ENCODE measurements at places on chromosomes 5 and 9.

DNA sequence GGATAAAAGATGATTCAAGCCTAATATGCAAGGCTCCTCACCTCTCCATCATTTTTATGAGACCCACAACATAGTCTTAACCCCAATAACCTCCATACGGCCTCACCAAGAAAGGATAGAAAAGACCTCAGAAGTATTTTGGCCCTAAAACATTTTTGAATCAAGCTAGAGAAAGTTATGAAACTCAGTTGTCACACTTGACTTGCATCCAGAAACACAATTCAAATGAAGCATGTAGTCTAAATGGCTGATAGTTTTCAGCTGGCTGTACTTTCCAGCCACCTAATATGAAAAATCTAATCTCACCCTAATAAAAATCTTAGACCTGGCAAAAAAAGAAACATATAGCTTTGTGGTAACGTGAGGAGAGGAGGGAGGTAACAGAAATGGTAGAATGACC is 116.1 kb downstream of the ARL15 start:
- no peak for DNase-seq

DNA sequence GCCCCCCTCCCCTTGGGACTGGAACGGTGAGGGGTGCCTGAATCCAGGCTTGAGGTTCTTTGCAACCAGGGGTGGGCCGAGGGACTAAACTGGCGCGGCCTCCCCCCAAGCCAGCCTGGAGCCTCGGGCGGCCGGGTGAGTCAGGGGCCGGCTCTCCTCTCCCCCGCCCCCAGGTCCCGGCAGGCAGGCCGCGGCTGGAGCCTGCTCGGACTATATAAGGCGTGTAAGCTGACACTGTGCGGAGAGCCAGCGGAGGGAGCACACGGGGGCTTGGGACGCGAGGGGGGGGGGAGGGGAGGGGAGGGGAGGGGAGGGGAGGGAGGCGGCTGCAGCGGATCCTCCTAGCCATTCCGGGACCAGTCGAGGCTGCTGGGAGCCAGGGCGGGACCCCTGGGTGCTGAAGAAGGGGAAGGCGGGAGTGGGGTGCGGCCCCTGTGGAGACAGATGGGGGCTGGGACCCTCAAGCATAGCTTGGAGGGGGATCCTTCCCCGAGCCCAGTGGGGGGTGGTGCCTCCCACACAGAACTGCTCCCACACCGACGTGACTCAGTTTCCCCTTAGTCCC is 595 bp downstream of the PDLIM7 start:
- no peak for DNase-seq

GRCh38 chr9:131333771-131334628 is 44.5 kb downstream of the PLPP7 start:
- no peak for DNase-seq

- DNase-seq = peak; percentile 24
Measured at GRCh38 chr9:21670374-21670773, 132.1 kb upstream of the MTAP start.

GRCh38 chr9:86843206-86843605 is 104.1 kb downstream of the GAS1 start:
- DNase-seq = no peak

DNA sequence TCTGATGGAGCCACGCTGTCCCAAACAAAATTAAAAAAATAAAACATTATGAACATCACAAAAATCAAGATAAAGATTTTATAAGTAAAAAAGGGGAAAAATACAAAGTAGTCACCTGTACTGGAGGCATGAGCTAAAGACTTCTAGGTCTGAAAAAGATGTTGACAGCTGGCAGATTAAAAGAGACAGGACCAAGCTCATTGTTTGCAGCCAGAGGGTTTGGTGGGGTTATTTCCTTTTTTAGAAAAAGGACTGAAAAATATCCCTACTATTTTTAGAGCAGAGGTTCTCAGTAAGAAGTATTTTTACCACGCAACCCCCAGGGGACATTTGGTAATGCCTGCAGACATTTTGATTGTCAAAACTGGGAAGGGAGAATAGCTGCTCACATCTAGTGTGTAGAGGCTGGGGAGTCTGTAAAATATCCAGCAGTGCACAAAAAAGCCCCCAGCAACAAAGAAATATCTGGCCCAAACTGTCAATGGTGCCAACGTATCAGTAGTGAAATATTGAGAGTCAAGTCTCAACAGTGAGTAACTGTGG is 353.4 kb downstream of the TLE1 start:
- no peak for DNase-seq

DNA sequence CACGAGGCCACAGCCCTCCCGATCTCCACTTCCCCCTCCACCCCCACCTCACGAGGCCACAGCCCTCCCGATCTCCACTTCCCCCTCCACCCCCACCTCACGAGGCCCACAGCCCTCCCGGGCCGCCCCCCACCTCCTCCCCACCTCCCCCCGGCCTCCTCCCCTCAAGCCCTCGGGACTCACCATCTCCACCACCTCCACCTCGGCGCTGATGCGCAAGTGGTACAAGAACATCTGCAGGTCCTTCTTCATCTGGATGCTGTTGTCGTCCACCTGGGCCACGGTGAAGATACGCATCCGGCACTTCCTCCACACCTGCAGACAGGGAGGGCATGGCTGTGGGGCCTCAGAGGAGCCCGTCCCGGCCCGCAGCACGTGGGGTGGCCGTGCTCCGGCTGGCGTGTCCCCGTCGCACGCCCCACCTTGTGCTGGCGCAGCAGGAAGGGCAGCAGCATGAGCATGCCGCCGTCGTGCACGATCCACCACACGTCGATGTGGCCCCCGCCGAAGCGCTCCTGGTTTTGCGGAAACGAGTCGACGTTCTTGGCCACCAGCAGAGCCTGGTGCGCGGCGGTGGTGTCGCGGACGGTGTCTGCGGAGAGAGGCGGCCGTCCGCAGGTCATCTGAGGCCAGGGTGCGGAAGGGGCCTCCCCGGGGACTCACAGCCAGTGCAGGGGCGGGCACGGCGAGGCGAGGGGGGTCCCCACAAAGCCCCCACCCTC is 48.0 kb downstream of the SLC12A7 start:
- no peak for DNase-seq

DNA sequence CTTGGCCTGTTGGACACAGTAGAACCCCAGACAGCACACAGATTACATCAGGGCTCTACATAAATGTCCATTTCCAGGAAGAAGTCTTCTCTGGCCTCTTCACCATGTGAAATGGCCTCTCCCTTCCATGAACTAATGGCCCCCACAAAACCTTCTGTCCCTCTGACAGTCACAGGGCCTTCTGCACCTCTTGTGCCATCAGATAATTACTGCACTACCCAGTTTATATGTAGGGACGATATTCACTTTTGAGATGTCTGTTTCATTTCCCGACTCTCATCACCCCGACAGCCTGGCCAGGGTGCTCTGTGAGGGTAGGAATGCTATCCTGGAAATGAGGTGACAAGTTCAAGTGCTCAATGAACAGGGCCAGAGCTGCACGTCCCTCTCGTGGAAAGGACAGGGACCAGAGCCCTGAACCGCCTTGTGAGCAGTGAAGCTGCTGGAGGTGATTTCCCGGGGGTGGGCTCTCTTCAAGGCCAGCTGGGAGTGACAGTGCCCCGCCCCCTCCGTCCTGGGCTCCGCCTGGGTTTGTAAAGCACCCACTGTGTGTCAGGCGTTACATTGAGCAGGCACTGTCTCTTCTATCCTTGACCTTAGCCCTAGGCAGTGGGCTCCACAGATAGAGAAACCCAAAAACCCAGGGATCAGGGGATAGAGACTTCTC is 3.0 kb upstream of the FAM78A start:
- no peak for DNase-seq

GRCh38 chr5:5128766-5129165 is 11.4 kb upstream of the ADAMTS16 start:
- no peak for DNase-seq

GRCh38 chr5:54743997-54744788 is 226.6 kb downstream of the SNX18 start:
- DNase-seq = peak; percentile 69

GRCh38 chr5:120306303-120306702 is 157.8 kb upstream of the PRR16 start:
- no peak for DNase-seq

DNA sequence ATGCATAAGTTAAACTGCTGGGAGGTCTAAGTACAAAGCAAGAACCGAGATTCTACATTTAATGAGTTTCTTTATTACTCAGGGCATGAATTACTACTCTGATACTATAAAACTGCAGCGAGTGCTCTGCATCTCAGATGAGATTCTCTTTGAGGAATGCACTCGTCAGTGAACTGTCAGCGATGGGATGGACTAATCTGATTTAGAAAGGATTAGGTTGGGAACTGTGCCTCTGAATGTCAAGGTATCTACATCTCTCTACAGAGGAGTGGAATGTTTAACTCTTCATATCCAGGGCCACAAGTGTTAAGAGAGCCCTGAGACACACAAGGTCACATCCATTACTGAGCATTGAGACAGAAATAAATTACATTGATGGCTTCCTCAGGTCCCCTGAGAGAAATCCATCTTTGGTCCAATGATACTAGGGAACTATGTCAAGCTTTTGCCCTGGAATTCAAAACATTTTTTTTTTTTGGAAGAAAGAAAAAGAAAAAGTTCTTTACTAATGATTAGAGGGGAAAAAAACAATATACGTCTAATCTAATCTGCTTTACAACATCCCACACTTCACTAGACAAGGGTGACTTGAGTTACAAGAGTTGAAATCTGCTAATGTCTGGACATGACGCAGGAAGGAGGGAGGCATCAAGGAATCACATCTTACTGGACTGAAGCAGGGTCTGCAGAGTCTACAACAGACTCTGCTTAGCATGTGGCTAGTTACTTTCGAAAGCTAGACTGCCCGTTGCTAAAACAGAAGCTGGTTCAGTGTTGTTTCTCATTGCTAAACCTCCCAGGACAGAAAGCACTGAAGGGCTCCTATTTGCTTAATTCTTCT is 270.0 kb upstream of the TLE4 start:
- no peak for DNase-seq

GRCh38 chr9:21993893-21994555 is at the start of gene CDKN2A:
Gene CDKN2A (minus strand): TSS chr9:21994392.
- DNase-seq = peak; percentile 56

DNA sequence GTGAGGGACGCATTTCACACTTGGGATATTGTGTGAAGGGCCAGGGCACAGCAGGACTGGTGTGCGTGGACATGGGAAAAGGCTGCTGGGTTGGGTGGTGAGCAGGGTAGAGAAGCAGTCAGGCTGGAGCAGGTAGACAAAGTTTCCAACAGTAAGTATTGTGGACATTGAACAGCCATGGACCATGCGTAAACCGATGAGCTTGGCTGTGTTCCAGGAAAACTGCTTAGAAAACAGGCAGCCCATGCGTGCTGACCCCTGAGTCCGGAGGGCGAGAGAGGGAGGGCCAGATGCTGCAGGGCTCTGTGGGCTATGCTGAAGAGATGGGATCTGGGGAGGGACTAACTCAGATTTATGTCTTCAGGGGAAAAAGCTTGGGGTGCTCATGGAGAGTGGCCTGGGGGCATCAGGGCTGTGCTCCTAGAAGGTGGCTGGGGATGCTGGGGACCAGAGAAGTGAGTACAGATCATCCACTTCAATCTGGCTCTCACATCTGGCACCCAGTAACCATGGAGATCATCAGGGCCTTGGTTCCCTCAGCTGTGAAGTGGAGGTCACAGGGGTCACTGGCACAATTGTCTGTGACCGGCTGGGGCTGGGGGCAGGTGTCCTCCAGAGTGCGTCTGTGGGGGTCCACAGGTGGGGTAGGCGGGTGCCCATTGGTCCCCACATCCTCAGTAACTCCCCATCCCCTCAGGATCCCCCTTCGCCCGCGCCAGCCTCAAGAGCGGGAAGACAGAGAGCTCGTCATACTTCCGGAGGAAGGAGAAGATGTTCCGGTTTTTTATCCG is 93.3 kb downstream of the CACNA1B start:
- DNase-seq = no peak

- no peak for DNase-seq
Measured at GRCh38 chr9:35105571-35106342, 2.8 kb upstream of the STOML2 start.

DNA sequence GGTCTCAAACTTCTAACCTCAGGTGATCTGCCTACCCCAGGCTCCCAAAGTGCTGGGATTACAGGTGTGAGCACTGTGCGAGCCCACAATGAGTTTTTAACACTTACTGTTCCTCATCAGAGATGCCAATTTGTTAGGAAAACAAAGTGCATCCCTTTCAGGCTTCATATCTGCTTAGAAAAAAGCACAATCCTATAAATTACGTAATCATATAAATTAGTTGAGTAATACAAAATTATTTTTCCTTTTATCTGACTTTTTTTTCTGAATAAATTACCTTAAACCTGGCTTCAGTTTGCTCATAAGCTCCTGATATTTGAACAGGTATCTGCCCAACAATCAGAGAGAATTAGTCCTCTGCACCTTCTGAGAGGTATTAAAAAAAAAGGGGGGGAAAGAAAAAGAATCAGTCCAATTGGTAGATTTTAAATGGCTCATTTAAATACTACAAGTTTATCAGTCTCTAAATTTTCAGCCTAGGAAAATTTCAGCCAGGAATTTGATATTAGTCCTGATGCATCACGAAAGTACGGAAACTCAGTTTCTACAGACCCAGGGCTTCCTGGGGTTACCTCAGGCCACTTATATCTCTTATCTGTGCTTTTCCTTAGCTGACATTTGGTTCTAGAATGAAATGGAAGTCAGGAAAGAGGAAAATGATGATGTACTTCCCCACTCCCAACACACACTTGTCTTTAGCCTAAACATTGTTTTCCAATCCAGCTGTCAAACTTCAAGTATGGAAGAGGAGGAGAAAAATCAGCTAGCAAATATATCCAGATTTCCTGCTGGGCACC is 26.8 kb downstream of the ITGA1 start:
- no peak for DNase-seq

- DNase-seq = no peak
Measured at GRCh38 chr5:160685695-160686094, 166.3 kb downstream of the ATP10B start.

Data from activated CD4-positive, alpha-beta T cell treated with anti-CD3 and anti-CD28 coated beads, Interleukin-2, amount 10 ng/mL, durations not matched to agents 7 days and 5 days (primary cell).